NCI-H526 (cell line): ENCODE measurements at places on chromosomes 6 and 20.

DNA sequence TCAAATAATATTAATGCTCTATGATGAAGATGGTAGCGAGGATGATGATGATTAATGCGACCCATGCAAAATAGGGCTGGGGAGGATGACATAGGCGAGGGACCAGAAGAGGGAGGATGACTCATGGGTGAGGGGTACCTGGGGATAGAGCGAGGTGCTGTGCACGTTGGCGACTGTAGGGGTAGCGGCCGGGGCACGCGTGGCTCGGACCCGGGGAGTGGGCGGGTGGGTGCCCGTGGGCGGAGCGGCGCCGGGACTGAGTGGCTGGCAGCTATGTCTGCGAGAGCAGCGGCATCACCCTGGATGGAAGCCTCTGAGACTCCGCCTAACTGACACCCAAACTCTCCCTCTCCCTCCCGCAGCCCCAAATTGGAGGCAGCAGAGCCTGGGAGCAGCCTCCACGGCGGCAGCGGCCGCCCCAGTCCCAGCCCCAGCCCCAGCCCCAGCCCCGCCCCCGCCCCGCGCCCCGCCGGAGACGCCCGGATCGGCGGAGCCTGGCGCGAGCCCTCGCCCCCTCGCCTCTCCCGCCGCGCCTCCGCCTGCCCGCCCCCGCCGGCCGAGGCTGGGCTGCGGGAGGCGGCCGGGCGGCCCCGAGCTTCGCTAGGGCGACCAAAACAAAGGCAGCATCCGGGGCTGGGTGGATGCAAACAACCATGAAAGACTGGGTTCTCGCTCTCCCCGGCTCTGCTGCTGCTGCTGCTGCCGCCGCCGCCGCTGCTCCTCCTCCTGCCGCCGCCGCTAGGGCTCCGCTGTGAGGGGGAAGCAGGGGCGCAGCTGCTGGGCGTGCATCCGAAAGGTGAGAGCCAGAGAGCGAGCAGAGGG is at the start of gene RIMS1:
Gene RIMS1, plus strand, starts transcription at position 367 of the 822 bp plus-strand sequence. CDS start 474 bp downstream, outside the sequence.
- DNase-seq, result peak; percentile 25

- DNase-seq, result peak; percentile 56
These were observed 33.0 kb upstream of the HFE start for GRCh38 chr6:26053992-26054780.

DNA sequence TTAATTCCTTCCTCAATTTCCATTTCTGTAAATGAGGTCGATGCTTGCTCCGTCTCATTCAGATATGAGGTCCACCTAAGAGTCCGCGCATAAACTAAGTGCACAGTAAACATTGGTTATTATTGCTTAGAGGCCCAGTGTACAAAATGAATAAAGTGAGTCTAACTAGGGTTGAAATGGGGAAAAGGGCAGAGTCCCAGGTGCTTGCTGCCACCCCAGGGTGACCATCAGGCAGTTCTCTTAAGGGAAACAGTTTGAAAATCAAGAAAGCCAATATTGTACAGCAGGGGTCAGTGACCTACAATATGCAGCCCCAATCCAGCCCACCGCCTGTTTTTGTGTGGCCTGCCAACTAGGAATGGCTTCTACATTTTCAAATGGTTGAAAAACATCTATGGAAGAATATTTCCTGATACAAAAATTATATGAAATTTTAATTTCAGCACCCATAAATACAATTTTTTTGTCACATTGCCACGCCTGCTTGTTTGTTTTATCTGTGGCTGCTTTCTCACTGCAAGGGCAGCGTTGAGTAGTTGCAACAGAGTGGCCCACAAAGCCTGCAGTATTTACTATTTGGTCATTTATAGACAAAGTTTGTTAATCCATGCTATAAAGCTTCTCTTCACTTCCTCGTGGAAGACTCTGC is 43.3 kb downstream of the SLC13A3 start:
- DNase-seq, result no peak

DNA sequence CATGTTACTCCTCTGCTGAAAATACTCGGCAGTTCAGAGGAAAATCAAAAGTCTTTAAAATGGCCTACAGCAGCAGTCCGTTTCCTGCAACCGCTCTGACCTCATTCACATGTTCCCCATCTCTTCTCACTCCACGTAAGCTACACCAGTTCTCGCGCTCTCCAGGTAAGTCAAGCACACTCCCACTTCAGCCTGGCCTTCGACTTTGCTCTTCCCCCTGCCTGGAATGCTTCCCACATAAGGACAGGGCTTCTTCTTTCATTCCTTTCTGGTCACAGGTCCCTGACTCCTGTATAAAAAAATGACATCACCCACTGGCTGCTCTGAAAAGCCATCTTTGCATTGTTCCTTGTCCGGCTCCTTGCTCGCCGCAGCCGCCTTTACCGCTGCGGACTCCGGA is 42.7 kb downstream of the MGME1 start:
- DNase-seq, result no peak
